ENCODE measurements at places on chromosomes 16 and 17.

DNA sequence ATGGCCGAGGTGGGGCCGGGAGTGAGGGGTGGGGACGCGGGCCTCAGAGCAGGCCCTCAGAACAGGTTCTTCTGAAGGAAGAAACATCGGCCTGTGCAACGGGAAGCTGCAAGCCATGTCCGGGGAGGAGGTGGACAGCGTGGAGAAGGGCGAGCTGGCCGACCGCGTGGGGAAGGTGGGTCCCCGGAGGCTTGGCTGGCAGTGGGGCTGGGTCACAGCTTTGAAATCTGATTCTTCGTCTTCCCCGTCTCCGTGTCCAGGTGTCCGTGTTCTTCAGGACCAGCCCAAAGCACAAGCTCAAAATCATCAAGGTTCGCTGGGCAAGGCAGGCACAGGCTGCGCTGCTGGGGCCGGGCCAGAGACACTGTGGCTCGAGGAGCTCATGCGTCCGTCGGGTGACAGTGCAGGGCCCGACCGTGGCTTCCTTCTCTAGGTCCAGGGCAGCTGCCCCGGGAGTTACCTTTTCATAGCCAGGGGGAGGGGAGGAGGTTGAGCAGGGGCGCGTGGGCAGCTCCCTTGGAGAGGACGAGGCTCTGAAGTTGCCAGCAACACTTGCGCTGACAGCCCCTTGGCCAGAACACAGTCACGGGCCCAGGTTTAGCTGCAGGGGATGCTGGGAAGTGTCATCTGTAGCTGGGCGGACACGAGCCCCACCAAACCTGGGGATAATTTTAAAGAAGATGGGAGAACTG, 51.3 kb downstream of the MEAK7 start:
- DNase-seq, result no peak

DNA sequence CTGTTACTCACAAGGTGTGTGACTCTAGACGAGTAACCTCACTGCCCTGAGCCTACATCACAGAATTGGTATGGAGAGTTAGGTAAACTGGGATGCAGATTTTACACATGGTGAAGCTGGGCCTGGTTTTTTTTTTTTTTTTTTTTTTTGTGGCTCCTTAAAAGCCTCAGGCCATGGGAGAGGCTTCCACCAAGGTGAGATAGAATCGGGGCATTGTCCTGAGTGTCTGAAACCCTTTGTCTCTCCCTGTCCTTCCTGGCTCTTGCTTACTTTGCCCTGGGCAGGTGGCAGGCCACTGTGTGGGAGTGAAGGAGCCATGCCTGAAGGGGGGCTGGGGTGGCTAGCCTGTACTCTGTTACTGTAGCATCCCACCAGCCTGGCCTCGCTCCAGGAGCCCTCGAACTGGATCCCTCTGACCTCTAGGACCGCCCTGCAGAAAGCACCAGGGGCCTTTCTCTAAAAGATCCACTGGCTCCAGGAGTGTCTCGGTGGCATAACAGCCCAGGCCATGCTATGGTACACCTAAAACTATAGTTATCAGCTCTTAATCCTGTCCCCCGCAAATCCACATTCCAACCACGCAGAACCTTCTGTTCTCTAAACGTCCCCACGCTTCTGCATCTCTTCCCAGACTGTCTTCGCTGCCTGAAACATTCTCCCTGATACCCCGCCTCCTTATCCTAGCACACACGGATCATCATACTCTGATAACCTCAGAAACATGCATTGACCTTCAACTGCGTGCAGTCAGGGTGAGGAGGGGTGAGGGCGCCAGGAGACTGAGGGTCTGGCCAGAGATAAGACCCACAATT, 1.7 kb upstream of the SLC13A2 start:
- no peak for DNase-seq

GRCh38 chr17:10247810-10248209, 49.4 kb upstream of the GAS7 start:
- no peak for DNase-seq

DNA sequence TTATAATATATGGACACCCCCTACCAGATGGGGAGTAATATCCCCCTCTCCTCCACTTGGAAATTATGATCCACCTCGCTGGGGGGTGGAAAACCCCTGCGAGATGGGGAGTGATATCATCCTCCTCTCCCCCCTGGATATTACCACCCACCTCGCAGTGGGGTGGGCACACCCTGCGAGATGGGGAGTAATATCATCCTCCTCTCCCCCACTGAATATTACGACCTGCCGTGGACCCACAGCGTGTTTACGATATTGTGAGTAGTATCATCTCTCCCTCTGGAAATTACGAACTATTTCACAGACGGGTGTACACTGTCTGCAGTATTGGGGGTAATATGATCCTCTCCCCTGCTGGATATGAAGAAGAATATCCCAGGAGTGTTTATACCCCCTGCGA, 228.3 kb upstream of the WSCD1 start:
- no peak for DNase-seq

GRCh38 chr17:36994438-36994837, 45.7 kb downstream of the AATF start:
- DNase-seq, result no peak

DNA sequence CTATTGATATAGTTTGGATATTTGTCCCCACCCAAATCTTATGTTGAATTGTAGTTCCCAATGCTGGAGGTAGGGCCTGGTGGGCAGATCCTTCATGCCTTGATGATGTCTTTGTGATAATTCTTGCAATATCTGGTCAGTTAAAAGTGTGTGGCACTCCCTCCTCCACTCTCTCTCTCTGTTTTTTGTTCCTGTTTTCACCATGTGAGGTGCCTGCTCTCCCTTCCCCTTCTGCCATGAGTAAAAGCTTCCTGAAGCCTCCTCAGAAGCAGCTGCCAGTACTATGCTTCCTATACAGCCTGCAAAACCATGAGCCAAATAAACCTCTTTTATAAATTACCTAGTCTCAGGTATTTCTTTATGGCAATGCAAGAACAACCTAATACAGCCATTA, 47.3 kb downstream of the TOM1L2 start:
- DNase-seq, result no peak

DNA sequence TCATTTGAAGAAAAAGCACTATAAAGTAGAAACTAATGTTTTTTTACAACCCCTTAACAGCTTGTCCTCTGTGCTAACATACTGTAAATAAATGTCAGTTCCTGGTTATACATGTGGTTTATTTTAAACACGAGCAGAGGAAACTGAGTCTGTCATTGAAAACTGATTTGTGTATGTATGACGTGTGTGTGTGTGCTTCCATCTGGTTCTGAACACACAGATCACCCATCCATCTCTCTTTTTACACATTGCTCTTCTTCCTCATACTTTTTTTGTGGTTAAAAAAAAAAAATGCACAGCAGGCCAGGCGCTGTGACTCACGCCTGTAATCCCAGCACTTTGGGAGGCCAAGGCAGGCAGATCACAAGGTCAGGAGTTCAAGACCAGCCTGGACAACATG, 49.5 kb downstream of the ZNF423 start:
- no peak for DNase-seq
